ENCODE measurements at places on chromosomes 7 and 10.

DNA sequence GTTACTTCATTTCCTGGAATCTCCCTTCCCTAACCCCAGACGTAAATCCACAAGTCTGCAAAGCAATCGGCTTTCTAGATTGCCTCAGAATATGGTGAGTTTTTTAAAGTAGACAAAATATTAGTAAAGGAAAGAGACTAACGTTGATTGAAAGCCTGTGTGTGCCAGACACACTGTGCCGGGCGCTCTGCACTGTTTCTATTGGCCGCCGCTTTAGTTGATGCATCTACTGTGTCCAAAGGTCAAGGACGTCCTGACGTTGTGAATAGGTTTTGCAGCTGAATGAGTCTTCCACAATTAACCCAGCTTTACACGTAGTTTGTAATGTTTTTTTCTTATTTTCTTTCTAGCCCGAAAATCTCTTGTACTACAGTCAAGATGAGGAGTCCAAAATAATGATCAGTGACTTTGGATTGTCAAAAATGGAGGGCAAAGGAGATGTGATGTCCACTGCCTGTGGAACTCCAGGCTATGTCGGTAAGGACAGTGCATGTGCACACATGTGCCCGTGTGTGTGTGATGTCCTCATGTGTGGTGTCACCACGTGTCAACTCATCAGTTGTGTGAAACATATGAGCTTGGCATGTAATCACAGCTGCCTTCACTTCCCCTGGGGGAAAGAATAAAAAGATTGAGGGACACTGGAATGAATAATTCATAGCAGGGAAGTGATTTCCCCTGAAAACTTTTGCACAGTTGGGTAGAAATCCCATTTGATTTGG is 232.0 kb downstream of the CCDC3 start:
- no peak for DNase-seq

- no peak for DNase-seq
Observed at GRCh38 chr10:6431186-6431585, 148.9 kb downstream of the PRKCQ start.

DNA sequence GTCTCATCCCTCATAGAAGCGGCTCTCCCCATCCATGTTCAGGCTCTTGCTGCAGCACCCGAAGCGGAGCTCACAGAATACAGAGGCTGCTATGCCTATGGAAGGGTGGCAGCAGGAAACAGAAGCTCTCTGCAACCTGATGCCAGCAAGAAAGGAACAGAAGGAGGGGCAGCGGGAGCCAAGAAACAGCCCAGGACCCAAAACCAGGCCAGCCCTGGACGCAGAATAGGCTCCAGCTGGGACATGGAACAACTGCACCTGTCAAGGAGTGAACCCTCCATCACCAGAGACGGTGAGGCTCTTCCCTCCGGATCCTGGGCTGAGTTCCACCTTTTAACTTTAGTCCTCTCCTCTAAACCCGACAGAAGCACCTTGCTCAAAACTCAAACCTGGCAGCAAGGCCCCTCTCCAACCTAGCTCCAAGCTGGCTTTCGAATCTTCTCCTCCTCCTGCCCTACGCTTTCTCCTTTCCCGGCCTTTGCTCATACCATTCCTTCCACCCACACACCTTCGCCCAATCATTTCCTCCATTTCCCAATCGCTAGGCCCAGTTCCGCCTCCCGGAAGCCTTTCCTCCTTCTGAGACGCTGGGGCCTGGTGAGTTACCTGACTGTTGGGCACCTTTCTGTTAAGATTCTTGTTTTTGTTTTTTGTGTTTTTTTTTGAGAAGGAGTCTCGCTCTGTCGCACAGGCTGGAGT is 122.8 kb upstream of the ZNF92 start:
- DNase-seq, result no peak

DNA sequence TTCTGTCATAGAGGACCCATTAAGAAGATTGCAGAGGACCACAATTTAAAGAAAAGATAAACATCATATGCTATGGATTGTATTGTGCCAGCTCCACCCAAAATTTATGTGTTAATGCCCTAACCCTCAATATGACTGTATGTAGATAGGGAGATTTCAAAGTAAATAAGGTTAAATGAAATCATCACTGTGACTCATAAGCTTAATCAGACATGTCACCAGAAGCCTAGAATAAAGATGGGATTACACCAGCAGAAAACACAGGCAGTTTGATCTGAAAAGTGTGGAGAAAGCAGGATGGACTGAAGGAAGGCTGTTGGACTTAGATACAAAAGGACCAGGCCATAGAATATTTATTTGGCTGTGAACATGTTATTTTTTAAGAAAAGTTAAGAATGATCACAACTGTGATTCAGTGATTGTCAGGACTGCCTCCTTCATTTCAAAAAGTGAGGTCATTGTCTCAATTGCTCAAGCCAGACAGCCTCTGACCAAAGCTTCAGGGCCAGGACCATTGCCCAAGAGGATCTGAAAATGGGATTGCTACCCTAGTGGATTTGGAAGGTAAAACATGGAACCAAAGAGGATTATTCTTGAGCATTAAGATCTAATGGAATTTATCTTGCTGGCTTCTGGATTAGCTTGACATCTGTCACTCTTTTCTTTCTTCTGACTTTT is 270.8 kb upstream of the POM121L12 start:
- no peak for DNase-seq

All from activated naive CD4-positive, alpha-beta T cell treated with anti-CD3 and anti-CD28 coated beads, Interleukin-2, amount 50 U/mL, for 16 hours (primary cell).